GF-D8 (cell line): ENCODE measurements at places on chromosomes 3 and 15.

DNA sequence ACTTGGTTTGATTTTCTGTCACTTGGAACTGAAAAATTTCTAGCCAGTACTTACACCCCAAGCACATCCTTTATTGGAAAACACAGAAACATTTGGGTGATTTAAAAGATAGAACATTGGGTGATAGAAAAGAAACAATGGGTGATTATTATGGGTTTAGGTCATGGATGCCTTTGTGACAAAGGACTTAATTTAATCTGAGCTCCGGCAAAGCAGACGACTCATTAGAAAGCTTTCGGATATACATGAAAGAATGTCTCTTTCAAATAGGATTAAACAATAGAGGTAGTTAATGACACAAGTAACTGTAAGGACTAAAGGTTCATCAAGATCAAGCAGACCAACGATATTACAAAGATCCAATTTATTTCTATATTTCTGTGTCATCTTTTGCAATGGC lies 37.3 kb upstream of the CNTN4 start:
- DNase-seq, result no peak

GRCh38 chr15:69400850-69401249 lies 13.3 kb upstream of the KIF23 start:
- no peak for DNase-seq

- DNase-seq, result no peak
These were observed 382.4 kb upstream of the GBE1 start for GRCh38 chr3:82143661-82144412.

DNA sequence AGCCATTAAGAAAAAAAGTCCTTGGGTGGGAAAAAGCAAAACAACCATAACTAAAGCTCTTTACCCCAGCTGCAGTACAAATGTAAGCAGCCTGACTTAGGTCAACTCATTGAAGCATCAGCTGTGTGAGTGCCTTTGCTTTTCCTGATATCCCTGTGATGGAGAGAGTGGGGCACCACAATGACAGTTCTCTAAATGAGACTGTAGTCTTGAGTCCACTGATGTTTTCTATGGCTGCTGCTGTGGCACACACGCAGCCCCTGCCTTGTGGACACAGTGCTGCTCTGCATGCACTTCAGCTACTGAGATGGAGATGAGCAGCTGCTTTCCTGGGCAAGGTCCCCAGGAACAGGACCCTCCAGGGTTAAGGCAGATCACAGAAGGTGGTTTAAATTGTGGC lies 173.2 kb downstream of the KCNAB1 start:
- DNase-seq, result no peak

DNA sequence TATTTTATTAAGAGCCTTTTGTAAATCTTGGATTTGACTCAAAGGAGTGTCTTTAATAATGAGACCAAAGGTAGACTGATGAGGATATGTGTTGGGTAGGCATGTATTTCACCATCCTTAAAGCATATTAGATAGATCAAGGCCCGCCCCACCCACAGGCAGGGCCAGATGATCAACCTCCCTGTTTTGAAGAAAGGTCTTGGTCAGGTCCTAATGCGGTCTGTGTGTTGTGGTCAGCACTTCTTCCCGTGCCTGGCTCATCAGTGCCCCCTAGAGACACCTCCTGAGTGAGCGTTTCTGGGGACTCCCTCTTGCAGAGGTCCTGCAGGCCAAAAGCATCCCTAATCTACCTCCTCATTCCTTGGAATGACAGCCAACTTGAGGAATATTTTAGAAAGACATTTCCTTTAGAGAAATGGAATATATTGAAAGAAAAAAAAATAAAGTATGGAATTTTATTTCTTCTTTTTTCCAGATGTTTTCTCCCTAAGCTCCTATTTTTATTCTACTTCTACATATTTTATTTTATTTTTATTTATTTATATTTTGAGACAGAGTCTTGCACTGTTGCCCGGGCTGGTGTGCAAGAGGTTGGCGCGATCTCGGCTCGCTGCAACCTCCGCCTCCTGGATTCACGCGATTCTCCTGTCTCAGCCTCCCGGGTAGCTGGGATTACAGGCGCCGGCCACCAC lies 6.0 kb downstream of the TM4SF4 start:
- no peak for DNase-seq

DNA sequence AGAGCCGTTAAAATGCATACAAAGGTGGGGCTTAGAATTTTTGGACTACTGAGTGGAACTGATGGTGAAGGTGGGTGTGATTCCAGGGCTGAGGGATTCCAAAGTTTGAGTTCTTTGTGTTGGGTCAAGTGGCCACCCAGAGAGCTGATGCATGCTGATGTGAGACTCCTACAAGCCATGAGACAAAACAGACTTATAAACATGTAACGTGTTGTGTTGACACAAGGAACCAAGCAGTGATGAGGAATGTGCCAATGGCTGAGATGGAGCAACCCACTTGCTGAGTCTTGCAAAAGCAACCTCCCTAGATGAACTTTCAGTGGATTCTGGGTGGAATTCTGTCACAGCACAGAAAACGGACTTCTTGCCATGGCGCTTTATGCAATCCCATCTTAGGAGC lies 289.0 kb downstream of the TLE3 start:
- DNase-seq, result no peak

DNA sequence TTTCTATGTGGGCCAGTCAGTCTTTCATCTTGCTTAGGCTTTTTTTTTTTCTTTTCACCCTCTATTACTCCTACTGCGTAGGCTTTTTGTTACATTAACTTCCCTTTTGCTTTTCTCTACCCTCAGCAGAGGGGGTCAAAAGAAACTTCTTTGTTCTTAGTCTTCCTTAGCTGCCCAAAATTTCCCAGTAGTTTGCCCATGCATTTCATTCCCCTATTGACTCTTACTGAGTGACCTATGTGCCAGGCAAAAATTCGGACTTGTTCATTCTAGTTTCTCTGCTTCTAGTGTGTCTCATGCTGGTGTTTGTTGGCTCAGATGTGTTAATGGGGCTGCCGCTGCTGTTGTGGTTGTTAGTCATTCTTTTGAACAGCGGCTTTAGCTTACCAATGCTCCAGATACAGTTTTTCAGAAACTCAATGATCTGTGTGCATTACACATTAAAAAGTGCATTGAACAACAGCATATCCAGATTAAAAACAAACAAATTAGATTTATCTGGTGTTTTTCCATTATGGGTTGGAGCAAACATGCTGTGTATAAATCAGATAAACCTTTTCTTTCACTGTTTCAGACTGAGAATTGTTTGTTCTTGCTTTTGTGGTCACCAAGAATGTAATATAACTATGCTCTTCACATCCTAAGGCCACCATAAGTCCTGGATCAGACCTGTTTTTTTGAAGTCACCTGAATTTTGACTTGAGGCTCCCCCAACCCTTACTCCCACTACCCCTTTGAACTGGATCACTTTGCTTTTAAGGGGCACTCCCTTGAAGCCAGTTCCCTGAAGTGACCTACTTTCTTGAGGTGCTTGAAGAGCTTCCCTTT lies 43.1 kb downstream of the PDE8A start:
- DNase-seq, result no peak

GRCh38 chr3:195385526-195385925 lies 57.3 kb downstream of the ACAP2 start:
- DNase-seq, result peak; percentile 61

DNA sequence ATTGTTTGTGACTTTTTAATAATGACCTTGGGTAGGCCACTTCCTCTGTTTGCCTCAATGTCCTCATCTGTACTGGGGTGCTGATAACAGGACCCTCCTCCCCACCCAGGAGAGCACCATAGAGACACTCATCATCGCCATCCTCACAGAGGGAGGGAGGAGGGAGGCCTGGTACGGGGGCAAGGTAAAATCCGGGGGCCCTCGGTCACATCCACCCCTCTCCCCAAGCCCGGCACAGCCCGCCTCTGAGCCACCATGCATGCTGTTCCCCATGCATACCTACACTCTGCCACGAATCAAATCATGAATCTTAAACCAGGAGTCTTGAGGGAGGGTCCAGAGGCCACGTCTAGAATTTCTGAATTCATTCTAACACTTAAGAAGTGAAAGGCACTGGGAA lies 74.9 kb upstream of the IQSEC1 start:
- no peak for DNase-seq

DNA sequence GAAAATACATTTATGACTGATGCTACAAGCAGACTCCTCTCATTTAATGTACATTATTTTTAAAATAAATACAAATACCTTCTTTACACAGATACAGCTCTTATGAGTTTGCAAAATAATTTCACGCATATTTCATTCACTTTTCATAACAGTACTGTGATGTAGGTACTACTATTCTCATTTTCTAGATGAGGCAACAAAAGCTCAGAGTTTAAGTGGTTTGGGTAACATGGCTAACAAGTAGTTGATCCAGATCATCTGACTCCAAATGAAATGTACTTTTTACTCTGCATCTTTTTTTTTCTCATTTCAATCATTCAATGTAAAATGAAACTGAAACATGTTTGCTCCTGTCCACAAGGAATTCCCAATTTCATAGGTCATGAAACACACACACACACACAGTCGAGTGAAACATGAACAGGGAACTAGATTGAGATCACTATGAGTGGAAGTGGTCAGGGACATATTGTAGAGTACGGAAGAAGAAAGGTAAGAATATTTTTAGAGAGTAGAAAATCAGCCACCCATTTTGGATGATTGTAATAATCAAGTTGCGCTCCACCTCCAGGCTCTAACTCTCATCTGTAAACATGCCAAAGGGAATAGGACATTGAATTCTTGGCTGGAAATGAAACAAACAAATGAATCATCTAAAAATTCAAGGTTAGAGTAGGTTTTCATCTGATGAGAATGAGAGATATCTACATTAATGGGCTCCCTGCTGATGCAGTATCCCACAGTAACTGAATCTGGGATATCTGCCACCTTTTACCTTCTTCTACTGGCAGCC lies 92.4 kb downstream of the CLDN1 start:
- DNase-seq, result no peak

GRCh38 chr3:112647122-112647521 lies 6.2 kb upstream of the CCDC80 start:
- DNase-seq, result no peak

DNA sequence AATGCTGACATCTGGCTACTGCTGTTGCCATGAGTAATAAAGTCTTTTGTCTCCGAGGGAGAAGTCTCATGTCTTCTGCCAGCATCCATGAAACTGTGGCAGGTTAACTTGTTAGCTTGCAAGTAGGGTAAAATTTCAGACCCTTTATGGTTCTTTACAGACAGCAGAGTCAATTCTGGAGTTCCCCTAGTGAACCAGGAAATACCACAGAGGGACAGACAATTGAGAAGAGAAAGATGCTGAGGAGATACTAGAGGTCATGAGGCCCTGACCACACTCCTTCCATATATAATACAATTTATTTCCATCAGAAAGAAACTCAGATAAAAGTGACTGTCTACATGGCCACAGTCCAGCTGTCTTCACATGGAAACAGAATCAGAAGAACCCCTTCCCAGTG lies 38.1 kb downstream of the NMNAT3 start:
- no peak for DNase-seq
